ENCODE measurements at places on chromosomes 3 and 15.

- no peak for DNase-seq
These were observed 15.2 kb downstream of the ST3GAL6 start for GRCh38 chr3:98778383-98778782.

GRCh38 chr3:55077726-55078125, 149.9 kb upstream of the LRTM1 start:
- no peak for DNase-seq

DNA sequence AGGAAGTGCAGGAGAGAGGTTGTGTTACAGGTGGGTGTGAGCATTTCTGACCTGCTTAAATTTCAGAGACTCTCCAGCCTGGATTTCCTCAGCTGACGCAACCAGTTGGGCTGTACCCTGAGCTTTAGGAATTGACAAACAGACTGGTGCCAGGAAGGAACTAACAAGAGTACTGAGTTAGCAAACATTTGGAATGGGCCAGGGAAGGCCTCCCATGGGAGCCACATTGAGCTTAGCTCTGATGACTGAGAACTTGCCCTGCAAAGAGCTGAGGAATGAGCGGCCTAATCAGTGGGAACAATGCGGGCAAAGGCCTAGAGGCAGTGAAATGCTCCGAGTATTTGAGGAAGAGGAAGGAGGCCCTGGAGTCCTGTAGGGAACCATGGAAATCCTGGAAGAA, 254.2 kb downstream of the FEZF2 start:
- DNase-seq: no peak

- no peak for DNase-seq
These were observed 8.8 kb downstream of the SLC12A8 start for GRCh38 chr3:125203731-125204130.

- no peak for DNase-seq
These were observed 329.1 kb downstream of the VPS13C start for GRCh38 chr15:61731099-61731498.

DNA sequence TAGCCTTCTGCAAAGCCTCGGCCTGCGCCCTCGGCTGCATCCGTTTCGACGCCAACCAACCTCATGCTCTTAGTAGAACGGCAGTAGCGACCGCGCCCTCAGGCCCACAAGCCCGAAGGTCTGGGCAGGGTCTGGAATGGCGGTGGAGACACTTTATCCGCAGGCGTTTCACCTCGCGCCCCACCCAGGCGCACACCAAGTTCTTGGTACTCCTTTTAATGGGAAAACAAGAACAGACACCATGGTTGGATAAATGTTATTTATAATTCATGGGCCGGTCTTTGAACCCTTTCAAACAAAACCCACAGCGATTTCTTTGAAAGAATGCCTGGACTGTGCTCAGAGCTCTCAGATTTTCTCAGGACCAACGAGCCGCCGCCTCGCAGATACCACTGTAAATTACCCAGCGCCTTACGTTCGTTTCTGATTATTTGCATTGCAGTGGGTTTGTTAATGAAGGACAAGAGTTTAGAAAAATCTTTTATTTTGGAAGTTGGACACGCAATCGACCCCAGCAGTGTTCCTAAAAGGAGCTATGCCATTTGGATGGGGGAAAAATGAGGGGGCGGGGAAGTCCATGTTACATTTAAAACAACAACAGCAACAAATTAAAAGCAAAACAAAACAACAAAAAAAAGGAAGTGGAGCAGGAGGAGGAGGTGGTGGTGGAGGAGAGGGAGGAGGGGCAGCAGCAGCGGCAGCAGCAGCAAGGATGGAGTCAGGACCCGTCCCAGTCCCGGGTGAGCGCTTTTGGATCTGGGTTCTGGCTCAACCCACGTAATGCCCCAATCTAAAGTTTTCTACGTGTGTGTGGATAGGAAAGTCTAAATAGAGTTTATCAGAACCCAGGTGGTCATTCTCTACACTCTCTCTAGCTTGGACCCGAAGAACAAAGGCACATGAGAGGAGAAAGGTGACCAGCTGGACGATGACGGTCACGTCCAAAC, 993 bp upstream of the ISL2 start:
- peak; percentile 30 for DNase-seq

GRCh38 chr15:73370151-73370550, 1.4 kb upstream of the HCN4 start:
- DNase-seq: no peak

DNA sequence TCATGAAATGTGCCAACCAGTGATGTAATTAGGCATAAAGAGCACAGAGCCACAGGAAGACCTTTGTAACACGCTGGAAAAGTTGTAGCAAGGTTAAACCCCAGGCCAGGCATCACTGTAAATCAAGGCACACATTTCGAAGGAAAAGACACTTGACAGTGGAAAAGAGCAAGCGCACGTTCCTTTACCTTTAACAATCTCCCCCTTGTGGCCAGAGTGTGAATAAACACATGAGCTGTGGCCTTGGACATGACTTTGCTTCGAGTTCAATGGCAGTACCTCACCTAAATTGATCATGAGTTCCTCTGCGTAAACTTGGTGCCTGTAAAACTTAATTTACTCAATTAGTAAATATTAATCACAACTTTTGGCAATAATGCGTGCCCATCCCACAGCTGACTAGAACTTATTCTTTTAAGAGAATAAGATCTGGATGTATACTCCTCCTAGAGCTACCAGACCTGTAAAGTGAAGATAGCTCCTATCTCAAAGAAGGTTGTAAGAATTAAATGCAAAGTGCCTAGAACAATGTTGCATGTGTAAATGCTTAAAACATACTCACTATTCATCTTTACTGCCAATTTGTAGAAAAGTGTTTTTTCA, 757.0 kb upstream of the NECTIN3 start:
- DNase-seq: peak; percentile 64

GRCh38 chr3:196590279-196590678, 21.8 kb downstream of the FBXO45 start:
- DNase-seq: no peak

GRCh38 chr3:51715977-51716294, 9.1 kb downstream of the GRM2 start:
- no peak for DNase-seq

DNA sequence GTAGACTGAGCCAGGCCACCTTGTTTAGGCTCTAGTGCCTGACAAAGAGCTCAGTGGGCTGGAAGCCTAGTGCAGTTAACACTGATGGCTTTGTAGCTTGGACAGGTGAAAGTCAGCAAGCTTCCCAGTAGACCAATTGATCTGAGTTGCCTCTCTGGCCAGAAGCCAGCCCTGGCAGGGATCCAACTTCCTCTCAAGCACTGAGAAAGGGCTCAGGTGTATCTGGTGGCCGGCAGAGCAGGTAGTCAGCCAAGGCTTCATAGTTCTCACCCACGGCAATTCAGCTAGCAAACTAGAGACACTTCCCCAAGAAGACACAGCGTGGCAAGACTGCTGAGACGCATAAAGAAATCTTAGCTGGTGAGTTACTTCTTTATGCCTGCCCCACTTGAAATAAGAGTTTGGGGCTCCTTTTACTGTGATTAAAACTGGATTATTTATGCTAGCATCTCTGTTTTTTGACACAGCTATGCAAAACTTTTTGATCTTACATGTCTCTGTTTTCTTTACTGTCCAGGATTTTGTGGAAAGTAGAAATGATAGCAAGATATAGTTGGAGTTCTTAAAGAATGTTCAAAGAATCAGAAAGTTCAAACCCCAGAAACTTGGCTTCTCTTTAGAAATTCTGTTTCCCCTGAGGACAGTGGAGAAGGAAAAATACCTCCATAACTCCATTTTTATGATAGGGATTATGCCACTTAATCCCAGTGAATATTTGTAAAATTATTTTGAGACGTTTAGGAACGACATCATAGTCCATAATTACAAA, 8.4 kb upstream of the CA12 start:
- no peak for DNase-seq

GRCh38 chr3:181955566-181955965, 243.8 kb downstream of the SOX2 start:
- no peak for DNase-seq

GRCh38 chr15:40843885-40844695, at the start of gene SPINT1:
SPINT1 (plus strand) TSS chr15:40844048; CDS start chr15:40844555, 507 bp downstream.
- DNase-seq: peak; percentile 37

- DNase-seq: peak; percentile 61
These were observed 116.3 kb downstream of the PDZRN3 start for GRCh38 chr3:73508330-73508954.

GRCh38 chr15:91050128-91050455, 27.7 kb upstream of the VPS33B start:
- DNase-seq: no peak

GRCh38 chr3:77835921-77836320, 796.0 kb downstream of the ROBO2 start:
- DNase-seq: no peak

DNA sequence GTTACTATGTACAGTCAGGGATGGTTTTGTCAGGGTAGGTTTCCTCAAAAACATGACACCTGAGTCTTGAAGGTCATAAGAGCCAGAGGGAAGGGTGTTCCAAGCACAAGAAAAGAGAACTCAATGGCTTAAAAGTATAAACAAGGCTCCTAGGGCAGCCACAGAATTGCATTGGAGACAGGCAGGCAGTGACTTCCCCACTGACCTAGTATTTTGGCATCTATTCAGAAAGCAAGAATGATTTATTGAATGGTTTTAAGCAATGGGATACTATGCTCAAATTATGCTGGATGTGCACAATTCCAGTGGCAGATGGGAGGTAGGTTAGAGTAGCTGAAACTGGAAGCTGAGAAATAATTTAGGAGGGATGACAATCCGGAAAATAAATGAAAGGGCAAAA, 54.0 kb downstream of the TSC22D2 start:
- DNase-seq: no peak

DNA sequence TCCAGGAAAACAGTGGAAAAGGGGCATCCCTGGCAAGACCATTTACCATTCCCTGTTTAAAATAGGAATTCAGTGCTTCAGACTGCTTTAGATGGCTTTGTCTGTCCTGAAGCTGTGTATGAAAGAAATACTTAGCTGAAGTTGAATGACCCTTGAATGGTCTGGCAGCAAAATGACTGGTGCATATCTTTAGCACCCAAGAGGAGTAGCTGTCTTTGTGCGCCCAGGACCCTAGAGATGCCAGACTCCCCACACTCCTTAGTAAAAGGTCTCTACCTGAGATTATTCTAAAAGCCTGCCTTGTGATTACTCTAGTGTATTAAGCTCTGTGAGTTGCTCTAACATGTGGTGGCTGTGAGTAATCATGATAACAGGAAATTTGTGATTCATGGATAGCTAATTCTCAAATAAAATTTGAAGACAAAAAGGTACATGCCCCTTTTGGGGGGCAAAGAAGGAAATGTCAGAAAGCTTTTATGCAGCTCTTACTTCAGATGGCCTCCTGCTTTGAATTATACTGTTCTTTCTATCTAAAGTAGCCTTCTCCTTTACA, 3.2 kb downstream of the MAPKBP1 start:
- DNase-seq: no peak

DNA sequence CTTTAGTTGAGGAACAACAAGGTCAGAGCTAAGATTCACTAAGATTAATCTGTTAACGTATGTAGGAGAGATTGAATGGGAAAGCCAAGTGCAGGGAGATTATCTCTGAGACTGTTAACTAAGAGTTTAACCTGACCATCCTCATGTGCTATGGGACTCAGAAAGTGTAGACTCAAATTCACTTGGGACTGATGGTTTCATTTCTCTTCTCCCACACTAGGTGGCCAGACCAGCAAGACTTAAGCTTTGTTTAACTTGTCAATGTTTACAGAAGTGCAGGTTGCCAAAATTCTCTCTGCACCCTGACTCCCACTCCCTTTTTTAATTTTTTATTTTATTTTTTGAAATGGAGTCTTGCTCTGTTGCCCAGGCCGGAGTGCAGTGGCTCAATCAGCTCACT, 6.3 kb upstream of the HEXA start:
- peak; percentile 3 for DNase-seq

- no peak for DNase-seq
These were observed 174.2 kb downstream of the CACNA2D3 start for GRCh38 chr3:54296531-54296930.

DNA sequence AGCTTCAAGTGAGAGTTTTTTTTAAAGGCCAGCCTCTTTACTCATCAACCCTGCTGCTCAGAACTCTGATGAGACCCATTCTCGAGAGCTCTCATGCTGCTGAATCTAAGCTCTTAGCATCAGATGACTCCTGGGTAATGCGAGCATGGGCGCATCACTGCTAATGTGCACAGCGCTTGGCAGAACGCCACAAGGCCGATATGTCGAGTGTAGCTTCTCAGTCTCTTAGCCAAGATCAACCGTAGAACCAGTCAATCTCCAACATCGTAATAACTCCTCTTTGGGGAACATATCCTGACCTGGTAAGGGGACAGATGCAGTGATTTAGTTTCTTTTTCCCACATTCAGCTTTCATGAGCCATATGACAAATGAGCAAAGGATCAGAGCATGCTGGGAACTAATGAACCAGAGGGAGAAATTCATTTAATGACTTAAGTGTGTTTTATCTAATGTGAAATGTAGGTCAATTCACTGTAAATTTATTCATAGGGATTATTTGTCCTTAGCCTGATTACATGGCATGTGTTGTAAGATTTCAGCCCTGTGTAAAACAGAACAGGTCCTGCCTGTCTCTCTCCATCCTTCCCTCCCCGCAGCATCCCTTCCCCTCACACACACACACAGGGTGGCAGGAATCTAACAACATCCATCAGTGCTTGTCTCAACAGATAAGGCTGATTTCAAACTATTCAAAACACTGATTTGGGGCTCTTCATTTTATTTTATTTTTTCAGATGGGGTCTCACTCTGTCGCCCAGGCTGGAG, 195.4 kb upstream of the C2CD4B start:
- no peak for DNase-seq

- no peak for DNase-seq
These were observed 38.0 kb upstream of the TIMP4 start for GRCh38 chr3:12196684-12197083.

DNA sequence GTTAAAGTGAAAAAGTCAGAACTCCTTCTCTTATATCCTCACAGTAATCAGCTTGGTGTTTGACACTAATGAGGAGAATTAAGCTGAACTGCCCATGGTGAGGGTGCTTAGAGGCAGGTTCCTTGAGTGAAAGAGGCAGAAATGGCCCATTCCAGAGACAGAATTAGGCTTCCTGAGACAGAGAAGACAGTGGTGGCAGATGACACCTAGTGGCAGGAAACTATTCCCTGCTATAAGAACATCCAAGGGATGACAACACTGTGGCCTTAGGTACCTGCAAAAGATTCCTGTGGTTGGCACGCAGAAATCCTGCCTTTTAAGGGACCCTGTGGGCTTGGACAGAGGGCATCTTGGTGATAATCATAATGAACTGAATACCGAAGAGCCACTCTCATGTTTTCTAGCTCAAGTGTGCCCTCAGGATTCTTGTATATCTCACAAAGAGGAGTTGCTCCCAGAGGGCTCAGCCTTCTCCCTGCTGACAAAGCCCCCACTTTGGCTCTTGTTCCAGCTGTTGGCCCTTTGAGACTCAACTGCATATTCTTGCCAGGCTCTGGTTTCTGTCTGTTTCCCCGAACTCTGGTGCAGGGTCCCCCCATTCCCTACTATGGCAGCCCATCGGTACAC, 56.0 kb downstream of the KBTBD12 start:
- peak; percentile 53 for DNase-seq

All from ACHN (cell line).